ENCODE measurements at places on chromosomes 5 and 9.

DNA sequence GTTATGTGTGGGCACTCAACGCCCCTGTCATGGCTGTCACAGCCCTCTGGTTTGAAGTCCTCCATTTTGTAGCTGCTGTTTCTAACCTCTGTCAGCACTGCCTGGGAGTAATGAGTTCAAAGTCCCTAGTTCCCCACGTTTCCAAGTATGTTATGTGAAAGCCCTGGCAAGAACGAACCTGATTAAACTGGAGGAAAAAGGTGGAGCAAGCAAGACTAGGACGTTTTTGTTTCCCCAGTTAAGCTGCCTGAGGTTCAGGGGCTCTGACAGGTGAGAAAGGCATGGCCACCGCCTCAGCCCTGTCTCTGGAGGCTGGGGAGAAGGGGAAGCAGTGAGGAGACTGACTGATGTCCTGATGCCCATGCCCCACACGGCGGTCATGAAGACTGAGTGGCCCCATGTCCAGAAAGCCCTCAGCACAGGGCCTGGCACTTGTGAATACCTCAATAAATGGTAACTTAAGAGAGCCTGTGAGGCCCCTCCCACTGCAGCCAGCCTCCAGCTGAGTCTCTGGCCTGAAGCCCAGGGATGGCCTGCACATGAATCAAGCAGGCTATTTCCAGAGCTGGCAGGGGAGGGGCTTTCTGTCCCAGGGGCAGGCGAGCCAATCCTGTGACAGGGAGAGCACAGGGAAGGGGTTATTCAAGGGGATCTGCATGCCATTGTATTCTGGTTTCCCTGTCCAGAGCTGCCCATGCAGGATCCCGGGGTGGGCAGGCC lies 61.8 kb downstream of the PFDN1 start:
- DNase-seq: peak; percentile 94

DNA sequence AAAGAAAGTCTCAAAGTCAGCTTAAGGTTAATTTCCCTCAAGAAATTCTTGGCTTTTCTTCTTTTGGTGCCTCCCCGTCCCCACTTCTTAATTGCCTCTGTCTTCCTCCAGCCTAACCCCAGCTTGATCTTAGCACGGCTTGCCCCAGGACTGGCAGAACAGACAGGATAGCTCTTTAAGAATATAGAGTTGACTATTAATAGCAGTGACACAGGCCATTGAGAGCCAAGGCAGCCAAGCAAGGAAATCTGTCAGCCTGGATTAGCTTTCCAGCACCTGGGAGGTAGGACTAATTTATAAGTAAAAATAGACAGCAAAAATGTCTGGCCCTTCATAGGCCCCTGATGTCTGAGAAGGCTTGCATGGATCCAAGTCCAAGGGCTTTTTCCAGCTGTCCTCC lies 384.6 kb upstream of the SLC30A5 start:
- DNase-seq: no peak

DNA sequence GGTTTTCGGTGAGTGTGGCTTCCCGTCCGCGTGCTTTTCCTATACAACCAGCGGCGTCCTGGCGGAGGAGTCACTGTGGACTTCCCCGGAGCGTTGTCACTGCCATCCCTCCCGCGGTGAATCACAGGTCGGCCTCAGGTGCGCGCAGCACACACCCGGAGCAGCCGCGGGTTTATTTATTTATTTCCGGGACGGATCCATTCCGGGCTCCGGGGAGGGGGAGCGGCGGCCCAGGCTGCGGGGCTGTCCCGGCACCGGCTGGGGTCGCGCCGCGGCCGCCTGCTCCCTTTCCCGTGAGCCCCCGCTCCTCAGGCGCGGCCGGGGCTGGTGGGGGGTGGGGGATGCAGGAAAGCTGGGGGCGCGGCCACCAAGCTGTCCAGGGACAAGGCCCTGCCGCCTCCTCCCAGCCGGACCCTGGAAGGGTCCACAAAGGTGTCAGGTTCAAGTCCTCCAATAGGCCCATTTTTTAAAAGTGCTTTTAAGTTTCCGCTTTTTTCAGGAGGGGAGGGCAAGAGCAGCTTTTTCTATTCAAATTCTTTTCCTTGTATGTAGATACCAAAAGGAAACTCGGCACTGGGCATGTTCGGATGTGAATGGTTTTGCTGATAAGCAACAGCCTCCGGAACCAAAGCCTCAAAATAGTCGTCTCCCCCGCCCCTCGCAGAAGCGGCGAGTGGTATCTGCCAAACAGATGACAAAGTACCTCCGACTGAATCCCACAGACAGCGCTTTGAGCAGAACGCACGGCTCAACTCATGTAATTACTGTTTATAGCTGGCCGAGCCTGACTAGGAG lies 192.5 kb downstream of the CD180 start:
- DNase-seq: peak; percentile 74

GRCh38 chr9:20331095-20331685 lies 291.1 kb downstream of the MLLT3 start:
- DNase-seq: no peak

DNA sequence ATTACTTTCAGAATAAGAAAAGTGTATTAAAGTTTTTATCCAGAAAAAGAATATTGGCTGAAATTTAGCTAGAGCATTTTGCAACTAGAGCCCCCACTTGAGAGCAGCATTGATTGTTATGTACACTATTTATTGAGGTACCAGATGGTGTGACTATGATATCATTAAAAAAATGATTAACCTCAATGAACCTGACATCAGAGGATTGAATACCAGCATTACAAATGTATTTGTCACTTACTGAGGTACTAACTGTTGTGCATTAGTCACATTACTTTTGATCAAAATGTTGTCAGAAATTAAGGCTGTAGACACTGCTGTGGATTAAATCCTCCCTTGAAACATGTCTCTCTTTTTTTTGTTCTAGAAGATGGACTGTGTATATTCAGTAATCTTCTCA lies 127.8 kb upstream of the DHFR start:
- no peak for DNase-seq

- DNase-seq: peak; percentile 64
Measured at GRCh38 chr9:88578121-88579049, 43.4 kb downstream of the NXNL2 start.

GRCh38 chr9:136656795-136657611 lies 5.7 kb upstream of the EGFL7 start:
- no peak for DNase-seq

GRCh38 chr5:124736082-124736804 lies 10.2 kb downstream of the ZNF608 start:
- DNase-seq: no peak
